LoVo (cell line): ENCODE measurements at places on chromosomes 13 and 19.

DNA sequence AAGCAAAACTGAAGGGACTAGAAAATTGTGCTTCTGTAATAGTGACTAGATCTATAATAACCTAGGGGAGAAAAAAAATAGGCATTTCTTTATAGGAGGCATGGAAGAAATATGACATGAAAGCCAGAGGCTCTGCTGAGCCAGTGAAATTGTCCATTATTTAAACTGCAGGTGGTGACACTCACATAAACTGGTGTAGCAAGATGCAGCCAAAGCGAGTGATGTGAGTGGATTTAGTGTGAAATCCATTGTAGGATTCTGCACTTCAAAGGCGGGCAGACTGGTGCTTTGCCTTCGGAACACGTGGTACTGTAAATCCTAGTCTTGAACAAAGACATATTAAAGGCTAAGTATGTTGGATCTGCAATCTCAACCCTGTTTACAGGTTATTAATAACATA lies 361.9 kb downstream of the TBC1D4 start:
- DNase-seq, result no peak

DNA sequence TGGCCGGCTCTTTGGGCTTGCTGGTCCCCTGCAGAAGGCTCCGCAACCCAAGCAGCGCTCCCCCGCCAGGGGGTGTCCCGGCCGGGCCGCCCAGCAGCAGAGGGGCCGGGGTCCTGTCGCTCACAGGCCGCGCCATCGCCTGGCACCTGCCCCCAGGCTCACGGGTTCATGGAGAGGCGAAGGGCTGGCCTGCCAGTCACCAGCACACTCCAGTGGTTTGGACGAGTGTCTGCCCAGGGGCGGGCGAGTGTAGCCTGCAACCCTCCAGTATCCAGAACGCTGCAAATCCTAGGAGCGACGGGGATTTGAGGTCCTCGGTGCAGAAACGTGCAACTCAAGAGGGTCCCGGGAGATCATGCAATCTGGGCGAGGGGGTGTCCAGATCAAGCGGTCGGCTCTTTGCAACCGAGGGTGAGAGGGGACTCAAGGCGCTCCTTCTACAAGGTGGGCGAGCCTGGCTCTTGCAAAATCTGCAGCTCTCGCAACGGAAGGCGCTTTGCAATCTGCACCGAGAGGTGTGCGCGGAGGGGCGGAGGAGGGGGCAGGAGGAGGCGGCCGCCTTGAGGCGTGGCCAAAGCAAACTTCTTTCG lies at the start of gene DBP:
TSS of gene DBP (minus strand) at position 521 of the 590 bp plus-strand sequence. CDS start at position 136, 385 bp downstream.
- no peak for DNase-seq

DNA sequence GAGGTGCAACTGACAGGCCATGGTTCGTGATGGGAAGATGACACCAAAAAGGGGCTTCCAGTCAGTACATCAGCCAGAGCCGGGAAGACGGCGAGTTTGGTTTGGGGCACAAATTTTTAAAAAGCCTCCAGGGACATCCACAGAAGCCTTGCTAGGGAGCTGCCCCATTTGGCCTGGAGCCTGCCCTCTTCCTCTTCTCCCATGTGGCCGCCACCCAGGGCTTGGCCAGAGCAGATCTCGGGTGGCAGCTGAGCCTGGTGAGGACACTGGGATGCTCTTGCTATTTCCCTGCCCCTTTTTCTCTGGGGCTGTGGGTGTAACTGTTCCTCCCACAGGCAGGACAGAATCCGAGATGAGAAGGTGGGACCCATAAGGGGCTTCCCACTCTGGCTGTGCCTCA lies 8.2 kb downstream of the ETFB start:
- no peak for DNase-seq

- DNase-seq, result no peak
These were observed 155.7 kb upstream of the SLITRK1 start for GRCh38 chr13:84038001-84038400.

GRCh38 chr19:36054733-36055686 lies at the start of gene WDR62:
TSS of gene WDR62 (plus strand) at chr19:36054897. CDS start at chr19:36054972, 75 bp downstream.
- DNase-seq, result peak; percentile 93
